Left renal cortex interstitium (tissue), 4 donors: ENCODE measurements at places on chromosomes 7 and 10. TPM values are rescaled to one million over a fixed set of nuclear protein-coding genes. Genes with fewer than 3 reads are reported as not detected.

DNA sequence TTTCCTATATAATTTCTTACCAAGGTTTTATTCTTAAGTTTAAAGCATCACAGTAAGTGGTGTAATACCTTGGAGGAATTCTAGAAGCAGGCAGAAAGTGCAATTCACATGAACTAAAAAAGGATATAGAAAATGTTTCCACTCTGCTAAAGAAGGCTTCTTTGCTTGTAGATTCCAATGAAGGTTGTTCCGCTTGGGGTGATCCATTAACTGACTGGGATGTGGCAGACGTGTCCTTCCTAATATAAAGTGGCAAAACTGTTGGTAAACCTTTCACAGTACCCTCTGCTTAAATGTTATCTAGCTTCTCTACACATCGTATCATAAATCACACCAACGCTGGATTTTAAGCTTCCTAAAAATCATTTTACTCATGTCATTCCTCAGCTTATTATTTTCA lies 2.3 kb downstream of the ZC3HC1 start:
- no peak for DNase-seq

Gene SKAP2
- 26.3 TPM for polyA plus RNA-seq

GRCh38 chr7:98295467-98296192 lies 14.1 kb downstream of the BRI3 start:
- DNase-seq = no peak

DNA sequence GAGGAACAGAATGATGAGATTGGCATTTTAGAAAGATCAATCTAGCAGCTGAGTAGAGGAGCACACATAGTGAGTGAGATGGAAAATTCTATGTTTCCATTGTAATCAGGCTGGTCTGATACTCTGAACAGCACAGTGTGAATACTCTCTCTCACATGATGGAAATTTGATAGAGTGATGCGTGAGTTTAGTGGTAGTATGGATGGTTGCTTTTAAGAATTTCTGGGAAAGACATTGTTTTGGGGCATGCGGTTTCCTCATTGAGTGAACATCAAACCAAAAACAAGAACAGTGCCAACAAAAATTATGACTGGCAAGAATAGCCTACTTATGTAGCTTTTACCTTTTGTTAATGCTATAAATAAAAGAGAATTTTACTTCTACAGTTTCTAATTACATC lies 183.2 kb downstream of the PDE1C start:
- DNase-seq = no peak

- no peak for DNase-seq
Measured at GRCh38 chr7:106617860-106618259, 43.1 kb downstream of the CCDC71L start.

Gene NPTX2
- polyA plus RNA-seq = 5.7 TPM

GRCh38 chr7:27825891-27826290 lies 85.9 kb downstream of the TAX1BP1 start:
- no peak for DNase-seq

Gene FXYD4
- polyA plus RNA-seq = not detected

Gene CPA2
- polyA plus RNA-seq = 0.38 TPM

DNA sequence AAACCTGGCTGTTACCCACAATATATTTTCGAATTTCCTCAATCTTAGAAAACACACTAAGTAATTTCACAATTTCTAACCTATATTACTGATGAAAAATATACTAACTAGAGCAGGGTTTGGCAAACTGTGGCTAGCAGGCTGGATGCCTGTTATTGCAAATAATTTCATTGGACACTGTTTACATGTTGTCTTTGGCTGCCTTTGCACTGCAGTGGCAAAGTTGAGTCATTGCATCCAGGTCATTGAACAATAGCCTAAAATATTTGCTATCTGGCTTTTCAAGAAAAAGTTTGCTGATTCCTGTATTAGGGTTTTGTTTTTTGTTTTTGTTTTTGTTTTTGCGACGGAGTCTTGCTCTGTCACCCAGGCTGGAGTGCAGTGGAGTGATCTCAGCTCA lies 47.2 kb downstream of the KIF11 start:
- no peak for DNase-seq

GRCh38 chr7:47268851-47269836 lies 312.8 kb downstream of the TNS3 start:
- no peak for DNase-seq

DNA sequence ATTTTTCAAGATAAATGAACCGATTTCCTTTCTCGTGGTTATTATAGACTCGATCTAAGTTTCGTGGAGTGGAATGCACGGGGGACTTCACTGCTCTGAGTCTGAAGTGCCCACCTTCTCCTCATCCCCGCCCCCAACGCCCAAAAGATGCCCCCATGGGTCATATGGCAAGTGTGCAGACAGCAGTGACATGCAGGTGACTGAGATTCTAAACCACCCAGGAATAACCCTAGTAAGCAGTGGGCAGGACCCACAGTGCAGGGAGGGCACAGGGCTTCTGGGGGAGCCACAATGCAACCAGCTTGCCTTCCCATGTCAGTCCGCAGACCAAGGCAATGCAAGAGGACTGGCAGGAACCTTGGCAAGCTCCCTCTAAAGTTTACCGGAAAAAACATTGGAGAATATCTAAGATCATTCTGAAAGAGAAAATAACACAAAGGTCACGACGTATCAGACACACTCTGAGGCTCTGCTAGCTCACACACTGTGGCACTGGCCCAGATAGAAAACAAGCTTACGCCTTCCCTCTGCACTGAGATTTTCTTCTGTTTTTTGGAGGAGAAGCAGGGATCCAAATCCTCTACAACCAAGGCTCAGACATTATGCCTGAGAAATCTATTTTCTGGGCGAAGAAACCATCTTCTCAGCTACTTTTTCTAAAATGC lies 239.6 kb downstream of the MAD1L1 start:
- no peak for DNase-seq

GRCh38 chr7:132656846-132657776 lies 80.8 kb upstream of the PLXNA4 start:
- no peak for DNase-seq

- no peak for DNase-seq
Measured at GRCh38 chr10:19461588-19461987, 354.6 kb upstream of the PLXDC2 start.

Gene NPFFR1
- 0.13 TPM for polyA plus RNA-seq

DNA sequence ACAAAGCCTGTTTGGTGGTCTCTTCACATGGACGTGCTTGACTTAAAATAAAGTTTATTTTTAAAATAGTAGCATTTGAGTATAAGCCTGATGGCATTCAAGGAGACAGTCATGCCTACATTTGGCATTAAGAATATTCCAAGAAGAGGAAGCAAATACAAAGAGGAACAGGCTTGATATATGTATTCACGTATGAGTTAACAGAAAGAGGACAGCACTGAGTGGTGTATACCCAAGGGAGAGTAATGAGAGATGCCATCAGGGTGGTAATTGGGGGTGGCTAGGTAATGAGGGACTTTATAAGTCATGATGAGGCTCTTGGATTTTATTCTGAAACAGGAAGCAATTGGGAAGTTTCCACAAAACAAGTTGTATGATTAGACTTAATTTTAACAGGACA lies 363.3 kb downstream of the SEMA3D start:
- DNase-seq = no peak

Gene DNAJC12
- polyA plus RNA-seq = 9.7 TPM

GRCh38 chr10:70838270-70838805 lies 22.6 kb downstream of the SGPL1 start:
- DNase-seq = no peak

DNA sequence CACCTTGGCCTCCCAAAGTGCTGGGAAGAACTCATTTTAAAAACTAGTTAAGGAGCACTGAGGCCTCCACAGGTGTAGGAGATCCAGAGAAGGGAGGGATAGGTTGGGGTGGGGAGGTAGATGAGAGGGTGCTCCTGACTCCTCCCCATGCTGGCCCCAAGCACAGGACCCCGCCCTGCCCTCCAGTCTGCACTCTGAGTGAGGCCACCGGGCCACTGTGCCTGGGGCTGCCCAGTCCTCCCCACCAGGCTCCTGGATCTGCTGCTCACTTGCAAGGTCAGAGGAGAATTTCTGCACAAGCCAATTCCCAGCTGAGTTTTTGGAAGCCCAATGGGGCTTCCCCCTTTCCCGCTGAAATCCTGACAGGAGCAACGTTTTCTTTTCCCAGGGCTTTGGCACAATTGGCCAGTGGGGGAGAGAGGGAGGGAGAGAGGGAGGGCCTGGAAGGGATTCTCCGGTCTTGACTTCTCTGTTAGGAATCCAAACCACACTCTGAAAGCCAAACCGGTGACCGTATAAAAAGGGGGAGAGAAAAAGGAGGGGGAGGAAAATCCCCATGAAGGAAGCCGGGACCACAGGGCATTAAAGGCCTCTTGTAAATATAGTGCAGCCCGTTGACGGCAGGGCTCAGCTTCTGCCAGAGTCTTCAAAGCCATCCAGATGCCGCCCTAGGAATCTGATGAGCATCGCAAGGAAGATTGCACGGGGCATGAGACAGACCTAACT lies 116.2 kb downstream of the SH3PXD2A start:
- DNase-seq = no peak

GRCh38 chr7:111765751-111766643 lies 203.7 kb upstream of the IMMP2L start:
- no peak for DNase-seq
